ENCODE measurements at places on chromosomes 16 and 17.

DNA sequence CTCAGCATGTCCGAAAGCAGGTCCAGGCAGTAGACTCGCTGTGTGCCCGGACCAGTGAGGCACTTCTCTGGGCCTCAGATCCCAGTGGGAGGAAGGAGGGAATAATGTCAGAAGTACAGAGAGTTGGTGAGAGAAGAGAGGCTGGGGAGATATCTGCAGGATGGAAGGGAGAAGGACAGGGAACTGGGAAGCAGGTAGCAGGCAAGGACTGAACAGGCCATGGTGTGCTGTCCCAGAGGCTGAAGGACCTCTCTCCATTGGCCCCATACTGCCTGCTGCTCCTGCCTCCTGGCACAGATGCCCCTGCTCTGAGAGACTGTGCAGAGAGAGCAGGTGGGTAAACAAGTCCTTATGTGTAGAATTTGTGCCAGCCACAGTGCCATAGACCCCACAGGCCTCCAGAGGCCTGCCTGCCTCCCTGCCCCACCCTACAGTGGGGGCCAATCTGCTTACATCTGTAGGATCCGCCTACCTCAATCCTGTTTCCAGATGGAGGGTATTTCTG is 34.2 kb upstream of the CRHR1 start:
- DNase-seq, result no peak

GRCh38 chr16:8407351-8407750 is 183.0 kb downstream of the TMEM114 start:
- DNase-seq, result no peak

- DNase-seq, result peak; percentile 85
Observed at GRCh38 chr16:53052519-53053501, at the start of gene CHD9NB. TSS of gene CHD9NB (minus strand) at chr16:53052897. CDS start at chr16:53044158, 8,739 bp downstream.

DNA sequence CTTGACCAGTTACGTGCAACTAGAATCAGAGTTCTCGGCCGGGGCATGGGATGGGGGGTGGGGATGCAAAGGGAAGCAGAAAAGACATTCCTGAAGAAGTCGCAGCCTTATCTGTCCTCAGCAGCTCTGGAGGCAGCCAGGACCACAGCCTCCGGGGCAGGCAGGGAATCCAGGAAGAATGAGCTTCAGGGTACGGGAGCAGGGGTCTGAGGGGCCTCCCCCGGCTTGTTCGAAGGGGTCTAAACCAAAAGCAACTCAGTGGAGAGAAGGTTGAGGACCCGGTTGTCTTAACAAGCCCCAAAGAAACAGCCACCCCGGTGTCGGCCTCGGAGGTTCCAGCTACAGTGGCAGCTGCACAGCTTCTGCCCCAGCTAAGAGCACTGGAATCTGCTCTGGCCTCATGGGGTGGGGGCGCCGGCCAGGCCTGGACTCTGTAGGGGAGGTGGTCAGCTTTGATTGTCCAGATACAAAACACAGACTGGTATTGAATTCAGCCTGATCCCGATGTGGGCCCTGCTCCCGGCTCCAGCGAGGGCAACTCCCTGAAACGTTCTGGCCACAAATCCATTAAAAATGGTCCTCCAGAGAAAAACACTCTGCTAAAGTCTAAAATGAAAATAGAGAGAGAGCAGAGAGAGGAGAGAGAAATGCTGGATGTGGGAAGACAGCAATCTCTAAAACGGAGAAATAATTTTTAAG is 7.7 kb downstream of the HOXB4 start:
- DNase-seq, result no peak

DNA sequence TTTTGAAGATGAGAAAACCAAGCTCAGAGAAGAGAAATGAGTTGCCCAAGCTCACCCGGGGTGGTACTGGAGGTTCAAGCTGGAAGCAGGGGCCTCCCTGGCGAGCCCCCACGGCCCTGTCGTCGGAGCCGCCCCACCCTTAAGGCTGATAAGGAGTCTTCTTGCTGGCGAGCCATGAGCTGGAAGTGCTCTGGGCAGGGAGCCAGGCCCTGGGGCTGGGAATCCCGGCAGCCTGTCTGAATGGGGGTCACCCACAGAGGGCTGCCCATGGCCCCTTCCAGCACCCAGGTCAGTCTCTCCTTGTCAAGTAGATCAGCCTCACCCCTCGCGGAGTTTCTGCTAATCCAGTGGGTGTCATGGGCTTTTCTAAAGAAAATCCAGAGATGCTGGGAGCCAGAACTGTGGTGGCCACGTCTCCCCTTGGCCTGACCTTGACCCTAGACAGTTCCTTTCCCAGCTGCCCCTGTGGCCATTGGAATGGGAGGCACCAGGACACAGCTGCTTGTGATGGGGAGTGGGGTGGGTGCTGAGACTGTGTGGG is 1.2 kb upstream of the P2RX1 start:
- no peak for DNase-seq

DNA sequence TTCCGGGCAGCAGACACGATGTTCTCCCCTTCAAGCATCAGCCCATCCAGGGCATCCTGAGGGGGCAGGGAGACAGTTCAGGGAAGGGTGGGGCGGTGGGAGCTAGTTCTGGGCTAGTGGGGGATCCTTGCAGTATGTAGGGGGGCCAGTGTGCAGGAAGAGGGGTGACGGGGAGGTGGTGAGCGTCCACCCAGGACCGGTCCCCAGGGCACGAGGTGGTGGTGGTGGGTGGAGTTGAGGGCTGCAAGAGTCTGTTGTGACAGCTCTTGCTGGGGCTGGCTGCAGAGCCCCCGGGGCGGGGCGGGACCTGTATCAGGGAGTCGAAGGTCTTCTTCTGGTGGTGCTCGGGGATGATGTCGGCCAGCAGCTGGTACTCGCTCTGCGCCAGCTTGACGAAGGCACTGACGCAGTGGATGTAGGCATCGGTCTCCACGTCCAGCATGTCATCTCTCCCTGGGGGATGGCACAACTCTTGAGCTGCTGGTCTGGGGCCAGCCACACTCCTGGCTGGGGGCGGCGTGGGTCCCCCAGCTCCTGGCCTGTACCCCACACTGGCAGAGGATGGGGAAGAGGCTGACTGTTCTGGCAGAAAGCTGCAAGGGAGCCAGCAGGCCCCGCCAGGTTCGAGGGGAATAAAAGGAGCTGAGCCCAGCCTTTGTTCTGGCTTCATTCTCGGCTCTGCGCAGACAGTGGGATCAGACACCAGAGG is 10.0 kb downstream of the ZACN start:
- no peak for DNase-seq

DNA sequence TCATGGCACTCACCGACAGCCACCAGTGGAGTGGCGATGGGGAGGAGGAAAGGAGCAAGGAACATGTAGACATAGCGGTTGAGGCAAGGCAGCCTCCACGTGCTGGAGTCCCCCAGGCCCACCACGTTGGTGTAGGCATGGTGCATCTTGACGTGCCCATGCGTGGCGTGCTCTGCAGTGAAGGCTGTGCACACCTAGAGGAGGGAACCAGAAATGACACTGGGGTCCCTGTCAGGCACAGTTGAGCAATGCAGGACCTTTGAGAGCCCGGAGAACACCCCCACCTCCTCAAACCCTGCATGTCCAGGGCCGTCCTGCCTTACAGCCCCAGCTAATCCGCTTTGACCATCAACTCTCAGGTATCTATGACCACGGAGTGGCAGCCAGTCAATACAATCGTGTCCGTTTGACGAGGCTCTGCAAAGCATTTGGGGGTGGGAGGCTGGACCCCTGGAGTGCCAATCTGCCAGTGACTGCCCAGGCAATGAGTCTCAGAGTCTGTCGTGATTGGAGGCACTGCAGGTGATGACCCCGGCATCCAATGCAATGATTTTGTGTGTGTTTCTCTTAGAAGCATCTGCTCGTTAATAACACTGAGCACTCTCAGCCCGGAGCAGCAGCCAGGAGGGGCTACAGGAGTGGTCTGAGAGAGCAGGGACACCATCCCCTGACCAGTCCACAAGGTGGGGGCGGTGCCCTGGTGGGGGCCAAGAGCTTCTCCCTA is 9.9 kb upstream of the FDXR start:
- no peak for DNase-seq

DNA sequence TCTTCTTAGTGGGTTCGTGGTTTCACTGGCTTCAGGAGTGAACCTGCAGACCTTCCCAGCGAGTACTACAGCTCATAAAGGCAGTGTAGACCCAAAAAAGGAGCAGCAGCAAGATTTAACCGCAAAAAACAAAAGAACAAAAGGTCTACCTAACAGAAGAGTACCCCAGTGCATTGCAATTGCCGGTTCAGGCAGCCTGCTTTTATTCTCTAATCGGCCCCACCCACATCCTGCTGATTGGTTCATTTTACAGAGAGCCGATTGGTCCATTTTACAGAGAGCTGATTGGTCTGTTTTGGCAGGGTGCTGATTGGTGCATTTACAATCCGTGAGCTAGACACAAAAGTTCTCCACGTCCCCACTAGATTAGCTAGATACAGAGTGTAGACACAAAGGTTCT is 2.0 kb upstream of the ARRB2 start:
- DNase-seq, result no peak

- DNase-seq, result no peak
Observed at GRCh38 chr17:17819561-17819995, 17.2 kb downstream of the SREBF1 start.

- no peak for DNase-seq
Observed at GRCh38 chr17:79374807-79375206, 236.0 kb downstream of the RBFOX3 start.

- DNase-seq, result no peak
Observed at GRCh38 chr17:79192503-79193351, 118.1 kb downstream of the ENGASE start.

DNA sequence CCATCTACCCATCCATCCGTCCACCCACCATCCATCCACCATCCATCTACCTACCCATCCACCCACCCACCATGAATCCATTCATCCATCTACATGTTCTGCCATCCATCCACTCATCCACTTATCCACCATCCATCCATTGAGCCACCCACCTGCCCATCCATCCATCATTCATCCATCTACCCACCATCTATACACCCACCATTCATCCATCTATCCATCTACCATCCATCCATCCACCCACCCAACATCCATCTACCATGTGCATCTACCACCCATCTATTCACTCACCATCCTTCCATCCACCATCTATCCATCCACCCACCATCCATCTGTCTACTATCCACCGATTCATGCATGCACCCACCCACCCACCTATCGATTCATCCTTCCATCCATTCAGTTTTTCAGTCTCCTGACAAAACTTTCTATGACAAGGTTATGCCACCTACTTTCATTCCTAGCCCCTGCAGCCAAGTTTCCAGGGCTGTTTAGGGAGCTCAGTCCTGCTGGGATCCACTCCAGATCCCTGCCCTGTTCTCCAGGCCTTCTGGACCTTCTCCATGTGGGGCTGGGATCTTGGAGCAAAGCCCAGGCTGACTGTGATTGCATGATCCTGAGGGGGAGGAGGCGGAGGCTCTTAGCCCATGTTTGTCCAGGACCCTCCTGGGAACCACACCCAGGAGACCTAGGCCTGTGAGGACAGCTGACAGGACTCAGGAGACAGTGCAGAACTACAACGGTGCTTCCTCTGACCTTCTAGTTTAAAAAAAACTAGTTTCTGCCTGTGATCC is 27.4 kb downstream of the BCO1 start:
- DNase-seq, result peak; percentile 62

DNA sequence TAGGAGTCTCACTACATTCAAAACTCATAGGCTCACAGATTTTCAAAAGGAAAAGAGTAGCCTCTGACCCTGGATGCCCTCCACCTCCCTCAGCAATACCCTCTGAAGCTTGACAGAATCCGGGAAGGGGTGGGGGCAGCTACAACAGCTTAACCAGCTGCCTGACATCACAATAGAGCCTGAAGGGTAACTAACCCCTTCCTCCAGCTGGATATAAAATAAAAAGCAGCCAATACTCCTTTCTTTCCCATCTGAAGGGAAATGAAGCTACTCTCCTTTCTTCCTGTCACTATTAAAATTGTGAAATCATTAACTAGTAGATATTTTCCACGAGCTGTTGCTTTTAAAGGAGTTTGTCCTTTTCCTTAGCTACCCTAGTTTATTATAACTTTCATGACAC is 24.0 kb downstream of the USP31 start:
- DNase-seq, result no peak

DNA sequence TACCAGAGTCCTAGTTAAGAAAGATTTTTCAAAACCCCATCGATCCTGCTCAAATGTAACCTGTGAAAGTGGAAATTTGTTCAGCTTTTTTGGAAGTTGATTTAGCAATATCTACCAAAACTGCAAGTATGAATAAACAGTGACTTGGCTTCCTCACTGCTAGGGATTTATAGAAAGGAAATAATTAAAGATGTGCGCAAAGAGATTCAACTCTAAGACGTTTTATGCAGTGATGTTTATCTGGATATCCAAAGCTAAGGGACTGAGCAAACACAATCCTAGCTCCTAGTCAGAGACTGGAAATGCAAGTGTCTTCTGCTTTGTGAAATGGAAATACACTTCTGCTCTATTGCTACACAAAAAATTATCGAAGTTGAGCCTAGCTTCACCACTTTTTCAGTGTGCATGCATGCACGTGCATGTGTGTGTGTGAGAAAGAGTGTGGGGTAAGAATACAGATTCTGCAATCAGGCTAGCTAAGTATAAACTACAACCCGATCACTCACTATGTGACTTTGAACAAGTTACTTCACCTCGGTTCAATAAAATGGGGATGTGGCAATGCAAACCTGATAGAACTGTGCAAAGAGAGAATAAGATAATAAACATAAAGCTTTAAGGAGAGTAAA is 52.1 kb upstream of the FOXF1 start:
- DNase-seq, result no peak

DNA sequence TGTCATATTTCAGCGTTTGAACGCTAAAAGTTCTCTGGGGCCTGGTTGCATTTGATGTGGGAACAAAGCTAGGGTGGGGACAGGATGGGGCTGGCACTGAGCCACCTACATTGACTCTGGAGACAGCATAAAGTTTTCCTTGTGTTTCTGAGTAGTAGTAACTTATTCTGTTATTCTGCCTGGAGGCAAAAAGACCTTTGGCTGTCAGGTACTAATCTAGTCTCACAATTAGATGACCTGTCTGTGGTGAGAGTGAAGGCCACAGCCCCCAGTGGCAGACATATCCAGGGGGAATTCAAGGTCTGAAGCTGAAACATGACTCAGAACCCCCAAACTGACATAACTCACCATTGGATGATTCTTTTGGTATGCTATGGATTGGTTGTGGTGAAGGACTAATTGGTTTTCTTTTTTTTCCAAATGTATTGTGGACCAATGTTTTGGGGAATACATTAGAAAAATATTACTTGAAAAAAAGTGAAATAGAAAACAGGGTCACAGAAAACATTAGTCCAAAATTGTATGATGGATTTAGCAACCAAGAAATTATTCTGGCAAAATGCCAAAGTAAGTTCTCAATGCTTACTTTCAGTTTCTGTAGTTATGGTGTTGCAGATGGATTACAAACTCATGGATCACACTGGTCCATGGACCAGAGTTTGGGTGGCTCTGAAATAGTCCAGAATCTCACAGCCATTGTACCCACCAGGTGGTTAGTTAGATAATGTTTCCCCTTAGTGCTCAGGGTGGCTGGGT is 10.5 kb upstream of the SALL1 start:
- DNase-seq, result no peak

GRCh38 chr16:47886631-47887415 is 269.0 kb downstream of the ABCC12 start:
- no peak for DNase-seq

Measured in stromal cell of bone marrow (primary cell).